ENCODE measurements at places on chromosomes 4 and X.

DNA sequence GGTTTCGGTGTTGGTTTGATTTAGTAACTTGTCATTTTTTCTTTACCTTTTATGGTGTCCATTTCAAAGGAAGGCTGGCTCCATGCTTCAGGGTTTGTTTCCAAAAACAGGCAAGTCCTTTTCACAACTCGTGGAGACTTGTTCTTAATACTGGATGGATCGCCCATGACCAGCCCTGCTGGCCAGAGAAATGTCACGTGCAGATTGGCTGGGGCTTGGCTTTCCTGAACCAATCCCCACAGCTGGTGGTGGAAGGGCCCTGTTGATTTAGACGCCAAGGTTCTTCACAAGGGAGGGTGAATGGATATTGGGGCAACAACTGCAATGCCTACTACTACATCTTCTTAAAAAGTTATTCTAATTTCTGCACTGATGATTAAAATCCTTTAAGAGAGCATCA lies 92.6 kb downstream of the SHROOM3 start:
- no peak for DNase-seq

DNA sequence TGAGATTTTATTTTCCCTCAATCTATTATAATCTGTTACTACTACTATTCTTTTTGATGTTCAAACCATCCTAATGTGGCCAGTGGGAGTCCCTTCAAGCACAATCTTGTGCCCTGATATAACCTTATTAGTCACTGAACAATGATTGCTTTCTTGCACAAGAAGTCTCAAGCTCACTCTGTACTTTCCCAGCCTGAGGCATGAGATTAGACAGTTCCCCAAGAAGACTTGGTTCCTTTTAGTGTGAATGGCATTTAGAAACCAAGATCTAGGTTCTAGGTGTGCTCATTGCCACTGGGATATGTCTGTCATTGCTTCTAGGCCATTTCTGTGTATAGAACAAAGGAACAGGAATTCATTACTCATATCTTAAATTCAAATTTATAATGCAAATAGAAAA lies 28.0 kb upstream of the RBM41 start:
- no peak for DNase-seq

- DNase-seq, result no peak
Measured at GRCh38 chrX:22922961-22923360, 76.8 kb upstream of the DDX53 start.

GRCh38 chr4:184983672-184984356 lies 34.5 kb upstream of the HELT start:
- DNase-seq, result peak; percentile 93

DNA sequence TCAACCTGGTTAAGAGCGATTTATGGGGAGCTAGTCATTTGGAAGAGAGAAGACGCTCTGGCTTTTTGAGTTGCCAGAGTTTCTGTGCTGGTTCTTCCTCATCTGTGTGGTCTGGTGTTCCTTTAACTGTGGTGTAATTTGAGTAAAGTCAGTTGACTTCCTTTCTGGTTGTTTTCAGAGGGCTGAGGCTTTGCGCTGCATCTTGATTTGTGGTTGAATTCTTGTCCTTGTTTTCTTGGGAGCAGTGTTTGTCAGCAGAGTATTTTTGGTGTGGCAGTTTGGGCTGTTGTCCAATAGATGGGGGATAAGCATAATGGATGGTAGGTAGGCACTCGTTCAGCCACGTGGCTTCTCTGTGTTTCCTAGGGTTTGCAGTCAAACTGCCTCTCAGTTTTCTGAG lies 2143.2 kb upstream of the TENM3 start:
- DNase-seq, result no peak

DNA sequence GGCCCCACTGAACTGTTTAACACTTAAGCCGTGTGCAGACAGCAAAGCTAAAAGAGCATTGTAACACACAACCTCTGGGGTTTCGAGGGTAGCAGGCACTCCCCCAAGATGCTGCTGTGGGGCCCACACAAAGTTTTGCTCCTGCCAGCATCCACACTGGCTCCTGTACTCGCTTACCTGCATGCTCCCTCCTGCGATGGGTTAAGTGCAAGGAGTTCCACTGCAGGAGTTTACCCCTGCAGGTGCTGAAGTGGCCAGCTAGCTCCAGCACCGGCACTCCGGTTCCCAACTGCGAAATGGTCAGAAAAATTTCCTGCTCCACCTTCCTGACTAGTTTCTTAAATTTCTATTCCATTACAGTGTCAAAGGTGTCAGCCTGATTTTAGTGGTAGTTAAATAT lies 443.5 kb downstream of the PCDH10 start:
- no peak for DNase-seq

DNA sequence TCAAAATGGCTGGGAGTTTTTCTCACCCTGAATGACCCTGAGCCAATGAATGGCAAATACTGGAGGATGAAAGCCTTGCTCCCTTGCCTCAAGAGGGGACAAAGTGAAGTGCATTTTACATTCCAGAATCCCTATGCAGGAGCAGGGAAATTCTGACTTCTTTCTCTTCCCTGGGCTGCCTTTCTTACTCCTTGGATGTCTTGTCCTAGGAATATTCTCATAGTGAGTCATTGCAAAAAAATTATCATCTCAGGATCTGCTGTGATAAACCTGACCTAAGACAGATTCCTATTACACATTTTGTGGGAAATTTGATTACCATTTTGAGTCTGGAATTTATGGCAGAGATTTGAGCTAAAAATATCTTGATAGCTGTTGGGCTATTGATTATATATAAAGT lies 199.9 kb downstream of the TMA16 start:
- no peak for DNase-seq

DNA sequence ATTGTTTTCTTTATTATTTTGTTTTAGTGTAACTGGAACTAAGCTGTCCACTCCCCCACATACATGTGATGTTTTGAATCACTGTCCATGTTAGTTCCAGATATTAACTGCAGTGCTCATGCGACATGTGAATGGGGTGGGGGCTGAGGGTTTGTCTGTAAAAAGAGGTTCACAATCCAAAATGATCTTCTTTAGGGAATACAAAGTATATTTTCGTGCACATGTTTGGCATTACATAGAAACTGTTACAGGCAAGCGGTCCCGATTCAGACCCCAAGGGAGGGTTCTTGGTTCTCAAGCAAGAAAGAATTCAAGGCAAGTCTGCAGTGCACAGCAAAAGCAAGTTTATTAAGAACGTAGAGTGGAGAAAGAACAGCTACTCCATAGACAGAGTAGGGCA lies 296.5 kb upstream of the CLNK start:
- DNase-seq, result no peak

- no peak for DNase-seq
Measured at GRCh38 chrX:41475191-41475590, 28.0 kb downstream of the NYX start.

GRCh38 chrX:73817393-73818199 lies 254.6 kb downstream of the CHIC1 start:
- no peak for DNase-seq

GRCh38 chr4:101512416-101512815 lies 165.1 kb upstream of the PPP3CA start:
- DNase-seq, result no peak

- peak; percentile 51 for DNase-seq
Measured at GRCh38 chr4:24763631-24764297, 31.6 kb upstream of the SOD3 start.

GRCh38 chr4:134632056-134632455 lies 430.5 kb upstream of the PABPC4L start:
- no peak for DNase-seq

DNA sequence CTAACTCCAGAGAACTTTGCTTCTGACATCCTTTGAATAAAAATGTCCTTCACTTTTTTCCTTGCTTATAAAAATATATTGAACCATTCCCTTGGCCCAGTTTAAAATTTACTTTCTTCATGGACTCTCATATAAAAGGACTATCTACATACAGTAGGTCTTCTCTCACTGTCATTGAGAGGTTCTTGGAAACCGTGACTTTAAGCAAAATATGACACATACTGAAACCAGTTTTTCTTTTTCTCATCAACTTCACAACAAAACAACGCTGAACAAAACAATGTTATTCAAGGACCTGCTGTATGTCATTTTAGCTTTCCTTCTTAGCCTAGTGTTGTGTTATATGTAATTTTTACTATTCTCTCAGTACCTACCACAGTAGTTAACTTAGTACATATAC lies 496.8 kb downstream of the CENPC start:
- DNase-seq, result no peak

- no peak for DNase-seq
Measured at GRCh38 chr4:143287572-143287923, 49.1 kb upstream of the GAB1 start.

- no peak for DNase-seq
Measured at GRCh38 chrX:13581554-13581953, 12.2 kb downstream of the EGFL6 start.
